ENCODE measurements at places on chromosomes 3 and 15.

DNA sequence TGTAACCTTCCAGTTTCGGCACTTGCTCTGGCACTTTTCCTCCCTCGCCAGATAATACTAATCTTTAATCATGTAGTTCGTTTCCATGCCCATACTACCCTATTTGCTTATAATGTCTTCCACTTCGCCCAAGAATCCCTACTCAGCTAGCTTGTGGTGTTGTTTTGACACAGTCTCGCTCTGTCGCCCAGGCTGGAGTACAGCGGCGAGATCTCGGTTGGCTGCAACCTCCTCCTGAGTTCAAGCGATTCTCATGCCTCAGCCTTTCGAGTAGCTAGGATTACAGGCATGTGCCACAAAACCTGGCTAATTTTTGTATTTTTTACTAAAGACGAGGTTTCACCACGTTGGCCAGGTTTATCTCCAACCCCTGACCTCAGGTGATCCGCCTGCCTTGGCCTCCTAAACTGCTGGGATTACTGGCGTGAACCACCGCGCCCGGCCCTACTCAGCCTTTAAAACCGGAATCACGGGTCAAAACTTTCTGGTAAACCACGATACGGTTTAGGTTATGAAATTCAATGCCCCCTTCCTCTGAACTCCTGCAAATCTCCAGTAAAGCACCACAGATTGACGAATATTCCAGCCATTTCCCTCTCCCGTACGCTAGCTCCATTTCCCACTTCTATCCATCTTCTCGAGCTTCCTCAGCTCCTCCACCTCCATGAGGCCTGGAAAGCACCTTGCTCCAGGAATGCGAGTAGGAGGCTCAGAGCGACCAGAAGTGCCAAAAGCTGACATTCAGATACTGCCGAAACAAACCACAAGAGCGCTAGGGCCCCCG is 878 bp upstream of the RAD51 start:
- peak; percentile 14 for DNase-seq

GRCh38 chr15:42367041-42367440 is 7.7 kb downstream of the CAPN3 start:
- DNase-seq, result no peak

- DNase-seq, result no peak
These were observed 313.4 kb downstream of the RBMS3 start for GRCh38 chr3:29594261-29594660.

- peak; percentile 64 for DNase-seq
These were observed 152.2 kb upstream of the MEIS2 start for GRCh38 chr15:37252530-37252929.

DNA sequence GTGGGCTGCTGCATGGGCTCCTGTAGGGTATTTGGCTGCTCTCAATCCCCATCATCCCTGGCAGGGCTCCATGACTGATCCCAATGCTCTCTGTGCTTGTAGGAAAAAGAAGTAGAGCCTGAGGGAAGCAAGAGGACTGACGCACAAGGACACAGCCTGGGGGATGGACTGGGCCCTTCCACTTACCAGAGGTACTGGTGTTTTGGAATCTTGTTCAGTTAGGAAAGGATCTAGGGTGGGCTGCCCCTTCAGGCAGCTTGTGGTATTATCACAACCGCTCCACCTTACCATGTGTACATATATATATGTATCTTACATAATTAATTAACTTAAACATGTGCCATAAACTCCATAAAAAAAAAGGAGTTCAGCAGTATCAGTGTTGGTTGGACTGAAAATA is 1.3 kb downstream of the SLC28A2 start:
- no peak for DNase-seq

- peak; percentile 46 for DNase-seq
These were observed 41.6 kb upstream of the GALNT15 start for GRCh38 chr3:16132928-16133327.

DNA sequence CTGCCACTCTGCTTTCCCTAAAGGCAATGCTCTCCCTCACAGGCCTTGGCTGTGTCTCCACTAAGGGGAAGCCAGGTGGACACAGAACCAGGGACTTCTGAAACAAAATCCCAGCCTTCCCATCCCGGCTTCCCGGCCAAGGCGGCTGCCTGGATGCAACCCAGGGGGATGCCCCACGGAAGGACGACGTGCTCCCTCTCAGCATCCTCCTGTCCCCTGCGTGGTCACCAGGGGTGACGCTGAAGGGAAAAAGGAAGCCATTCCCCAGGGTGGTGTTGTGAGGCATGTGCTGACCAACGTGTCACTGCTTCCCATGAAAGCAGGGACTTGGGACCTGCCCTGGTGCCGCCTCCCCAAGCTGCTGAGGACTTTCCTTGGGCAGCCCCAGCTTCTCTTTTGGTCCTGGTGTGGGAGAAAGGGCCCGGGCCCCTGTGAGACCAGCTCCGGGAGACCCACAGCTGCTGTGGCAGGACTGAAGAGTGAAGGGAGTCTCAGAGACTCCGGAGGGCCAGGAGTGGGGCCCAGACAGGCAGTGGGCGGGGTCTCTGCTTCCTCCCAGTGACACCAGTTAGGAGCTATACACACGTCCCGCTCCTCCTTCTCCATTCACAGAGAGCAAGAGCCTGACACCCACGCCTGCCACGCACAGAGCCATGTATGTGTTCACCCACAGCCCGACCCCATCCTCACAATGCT is 139.2 kb downstream of the NUP210 start:
- DNase-seq, result peak; percentile 63

- no peak for DNase-seq
These were observed 177.6 kb downstream of the STAC start for GRCh38 chr3:36557708-36558421.

- DNase-seq, result no peak
These were observed 8.1 kb upstream of the DLG1 start for GRCh38 chr3:197306374-197307086.

DNA sequence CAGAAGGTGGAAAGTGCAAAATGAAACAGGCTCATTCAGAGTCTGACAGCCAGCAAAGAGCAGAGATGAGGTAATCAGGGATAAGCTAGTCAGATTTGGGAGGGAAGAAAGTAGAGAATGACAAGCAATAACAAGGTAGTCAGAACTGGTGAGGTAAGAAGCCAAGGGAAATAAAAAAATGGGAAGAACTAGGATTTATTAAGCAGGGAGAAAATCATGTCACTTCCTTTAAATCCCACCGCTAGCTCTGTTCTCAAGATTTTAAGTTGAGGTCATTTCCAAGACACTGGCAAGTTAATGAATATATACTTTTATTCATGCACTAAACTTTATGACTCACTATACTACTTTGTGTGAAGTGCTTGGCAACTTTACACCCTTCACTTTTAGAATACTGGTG is 1106.8 kb downstream of the IGSF11 start:
- DNase-seq, result no peak

GRCh38 chr15:86016750-86017149 is 62.9 kb upstream of the AGBL1 start:
- DNase-seq, result no peak

DNA sequence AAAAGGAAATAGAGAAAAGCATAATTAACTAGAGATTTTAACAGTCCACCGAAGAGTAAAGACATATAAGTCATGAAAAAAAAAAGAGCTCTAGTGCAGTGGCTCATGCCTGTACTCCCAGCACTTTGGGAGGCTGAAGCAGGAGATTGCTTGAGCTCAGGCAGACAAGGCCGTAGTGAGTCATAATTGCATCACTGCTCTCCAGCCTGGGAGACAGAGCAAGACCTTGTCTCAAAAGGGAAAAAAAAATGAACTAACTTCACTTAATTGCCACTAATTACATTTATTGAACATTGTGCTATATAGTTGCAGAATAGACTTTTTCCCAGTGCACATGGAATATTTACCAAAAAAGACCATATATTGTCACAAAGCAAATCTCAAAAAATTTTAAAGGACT is 221.8 kb downstream of the CBLB start:
- no peak for DNase-seq

- no peak for DNase-seq
These were observed 17.9 kb upstream of the EPB42 start for GRCh38 chr15:43238671-43239131.

GRCh38 chr3:33807191-33807590 is 8.8 kb downstream of the PDCD6IP start:
- DNase-seq, result no peak

DNA sequence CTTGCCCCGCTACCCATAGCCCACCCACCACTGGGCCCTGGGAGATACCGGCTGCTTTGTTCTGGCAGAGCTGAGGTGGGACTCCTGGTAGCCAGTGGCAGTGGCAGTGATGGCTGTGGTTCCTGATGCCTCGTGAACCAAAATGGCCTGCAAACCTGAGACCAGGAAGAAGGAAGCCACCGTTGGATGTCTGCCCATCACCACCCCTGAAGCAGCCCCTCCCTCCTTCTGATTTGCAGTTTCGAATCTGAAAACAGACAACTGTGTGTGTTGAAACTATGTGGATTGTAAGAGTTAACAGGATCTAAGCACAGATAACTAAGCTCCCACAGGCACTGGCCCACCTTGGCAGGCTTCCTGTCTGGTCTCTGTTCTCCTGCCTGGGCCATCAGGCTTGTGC is 66.6 kb downstream of the NUP210 start:
- no peak for DNase-seq

DNA sequence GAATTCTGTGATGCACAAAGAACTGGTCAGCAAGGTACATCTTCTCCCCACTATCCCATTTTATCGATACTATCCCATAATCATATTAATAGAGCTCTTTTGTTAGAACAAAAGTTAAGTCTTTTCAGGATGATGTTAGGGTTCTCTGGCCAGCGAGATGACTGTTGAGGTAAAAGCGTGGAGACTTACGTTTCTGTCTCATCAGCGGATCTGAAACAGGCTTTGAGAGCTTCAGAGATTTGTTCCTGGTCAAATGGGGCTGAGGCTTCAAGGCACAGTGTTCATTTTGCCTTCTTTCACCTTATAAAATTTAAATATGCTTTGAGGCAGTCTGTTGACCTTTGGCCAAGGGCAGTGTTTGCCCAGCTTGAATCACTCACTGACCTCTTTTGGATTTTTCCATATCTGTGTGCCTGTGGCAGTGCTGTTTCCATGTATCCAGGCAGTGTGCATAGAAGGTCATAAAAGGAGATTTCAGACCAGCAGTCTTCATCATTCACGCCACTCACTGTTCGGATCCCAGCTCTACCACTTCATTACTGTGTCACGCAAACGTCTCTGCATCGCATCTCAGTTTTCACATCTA is 3.1 kb downstream of the ADAMTSL3 start:
- no peak for DNase-seq

DNA sequence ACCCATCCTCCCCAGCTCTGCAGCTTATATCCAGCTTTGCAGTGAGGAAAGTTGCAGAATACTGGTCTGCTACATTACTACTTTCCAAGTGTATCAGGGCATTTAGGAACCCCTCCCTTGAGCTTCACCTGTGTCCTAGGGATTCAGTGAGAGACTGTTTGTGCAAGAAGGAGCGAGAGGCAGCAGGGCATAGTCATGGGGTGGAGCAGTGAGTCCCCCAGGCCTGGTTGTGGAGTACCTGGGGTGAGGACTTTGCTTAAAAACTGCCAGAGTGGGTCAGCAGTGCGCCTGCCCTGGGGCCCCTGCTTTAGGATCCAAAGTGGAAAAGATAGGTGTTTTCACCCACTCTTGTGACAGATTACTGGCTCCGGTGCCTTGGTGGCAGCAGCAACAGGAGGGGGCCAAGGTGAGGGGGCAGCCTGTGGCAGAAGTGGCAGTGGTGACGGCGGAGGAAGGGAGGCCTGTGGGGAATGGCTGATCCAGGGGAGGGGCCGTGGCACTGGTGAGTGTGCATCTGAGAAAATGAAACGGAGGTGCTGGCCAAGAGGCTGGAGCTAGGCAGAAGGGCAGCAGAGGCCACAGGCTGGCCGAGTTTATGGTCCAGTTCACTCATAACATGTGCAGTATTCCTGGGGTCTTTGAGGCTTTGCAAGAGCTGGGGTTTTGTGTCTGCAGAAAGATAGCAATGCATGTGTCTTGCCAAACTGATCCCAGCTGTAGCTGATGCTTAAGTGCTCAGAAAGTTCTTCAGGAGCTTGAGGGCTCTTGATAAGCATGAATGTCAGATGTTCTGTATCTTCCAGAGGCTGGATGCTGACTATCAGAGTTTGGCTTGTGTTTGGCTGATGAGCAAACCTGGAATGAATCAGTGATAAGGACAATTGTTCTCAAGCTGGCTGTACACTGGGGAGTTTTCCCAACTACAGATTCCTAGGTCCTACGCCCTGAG is 43.4 kb downstream of the GOLGA6A start:
- DNase-seq, result no peak

- no peak for DNase-seq
These were observed 6.3 kb upstream of the BHLHE40 start for GRCh38 chr3:4972652-4973643.

GRCh38 chr3:156151824-156152428 is 31.5 kb downstream of the KCNAB1 start:
- peak; percentile 63 for DNase-seq

GRCh38 chr3:116808725-116809124 is 99.1 kb downstream of the TUSC7 start:
- DNase-seq, result no peak

GRCh38 chr15:82832601-82833361 is 23.4 kb downstream of the WHAMM start:
- no peak for DNase-seq

DNA sequence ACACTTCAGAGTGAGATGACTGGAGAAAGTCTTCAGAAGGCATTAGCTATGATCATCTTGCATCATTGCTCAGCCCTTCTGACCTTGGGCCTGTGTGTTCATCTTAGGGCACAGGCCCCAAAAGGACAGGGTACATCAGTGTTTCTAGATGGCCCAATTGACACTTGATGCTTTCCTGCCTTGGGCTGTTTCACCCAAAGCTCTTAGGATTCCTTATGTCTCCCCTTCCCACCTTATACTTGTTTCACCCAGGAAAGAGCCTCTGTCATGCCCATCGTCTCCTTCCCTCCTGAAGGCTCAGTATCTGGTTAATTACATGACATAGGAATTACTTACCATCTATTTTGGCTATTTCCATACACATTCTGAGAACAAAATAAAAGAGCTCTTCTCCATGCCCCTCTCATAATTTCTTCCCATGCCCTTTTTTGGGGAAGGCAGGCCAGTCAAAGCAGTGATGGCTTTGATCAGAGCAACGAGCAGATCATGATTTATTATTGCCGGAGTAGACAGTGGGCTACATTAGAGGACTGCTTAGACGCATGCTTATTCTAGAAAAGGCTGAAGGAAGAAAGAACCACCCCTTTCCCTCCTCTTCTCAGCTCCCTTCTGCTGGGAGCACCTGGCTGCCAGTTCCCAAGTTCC is 72.9 kb downstream of the GHSR start:
- DNase-seq, result no peak

DNA sequence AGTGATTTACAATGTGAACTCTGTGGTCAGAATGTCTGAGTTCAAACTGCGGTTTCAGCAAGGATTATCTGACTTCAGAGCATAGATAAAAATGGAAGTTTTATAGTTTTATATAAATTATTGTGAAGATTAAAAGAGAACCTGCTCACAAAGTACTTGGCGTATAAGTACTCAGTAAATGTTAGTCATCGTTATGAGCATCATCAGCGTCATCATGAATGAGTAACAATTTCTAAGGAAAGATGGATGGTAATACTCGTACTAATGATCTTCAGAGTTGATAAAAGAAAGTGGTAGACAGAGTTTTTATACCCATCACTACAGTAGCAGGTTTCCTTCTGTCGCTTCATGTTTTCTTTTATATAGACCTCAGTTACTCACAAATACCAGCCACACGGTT is 341.8 kb downstream of the RAP2B start:
- no peak for DNase-seq

GRCh38 chr3:70882104-70882503 is 569.7 kb upstream of the MDFIC2 start:
- DNase-seq, result no peak

- DNase-seq, result no peak
These were observed 80.0 kb upstream of the EPHA6 start for GRCh38 chr3:96734273-96735009.
